ENCODE measurements at places on chromosomes 1 and 21. TPM values are rescaled to one million over a fixed set of nuclear protein-coding genes. Genes with fewer than 3 reads are reported as not detected.

GRCh38 chr1:230300322-230301301 lies 125.5 kb downstream of the PGBD5 start:
- H3K27me3 ChIP-seq: no peaks in the 10 kb centered on the region
- H3K4me1 ChIP-seq: no peaks in the 10 kb centered on the region
- no peak overlapping the region for H3K4me3 ChIP-seq
- no peak overlapping the region for H3K27ac ChIP-seq
- H3K36me3 ChIP-seq: no peaks in the 10 kb centered on the region
- DNase-seq: no peak

DNA sequence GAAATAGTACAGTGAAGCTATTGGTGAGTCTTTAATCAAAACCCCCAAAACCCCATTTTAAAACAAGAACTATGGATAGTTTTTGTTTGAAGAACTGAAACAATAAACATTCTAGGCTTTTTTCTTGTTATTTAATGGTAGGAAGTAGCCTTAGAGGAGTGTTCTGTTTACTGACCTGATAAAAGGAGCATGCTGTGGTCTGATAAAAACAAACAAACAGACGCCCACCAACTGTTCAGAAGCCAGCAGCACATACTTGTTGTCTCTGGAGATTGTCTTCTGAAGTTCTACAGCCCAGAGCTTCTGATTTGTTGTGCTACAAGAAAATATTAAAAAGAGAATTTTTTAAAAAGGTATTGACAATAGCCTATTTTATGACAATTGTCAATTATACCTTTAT lies 54.1 kb upstream of the CFAP298 start:
- H3K4me1 ChIP-seq: no peaks in the 10 kb centered on the region
- no peak for DNase-seq
- H3K4me3 ChIP-seq: no peak overlapping the region

DNA sequence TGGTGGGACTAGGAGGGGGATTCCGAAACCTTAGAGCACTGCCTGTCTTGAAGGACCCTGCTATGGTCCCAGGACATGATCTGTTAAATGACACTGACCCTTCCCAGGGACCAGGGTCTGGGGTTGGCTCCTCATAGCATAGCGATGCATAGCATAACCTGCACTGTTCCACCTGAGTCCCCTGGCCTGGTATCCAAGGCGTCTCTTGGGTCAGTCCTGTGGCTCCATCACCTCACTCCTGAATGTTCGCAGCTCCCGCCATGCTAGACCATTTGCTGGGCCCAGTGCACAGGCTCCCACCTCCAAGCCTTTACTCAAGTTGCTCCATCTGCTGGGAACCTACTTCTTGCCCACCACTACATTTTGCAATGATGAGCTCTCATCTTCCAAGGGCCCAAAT lies 39.0 kb upstream of the MAGOH start:
- no peak for DNase-seq
- H3K36me3 ChIP-seq: no peaks in the 10 kb centered on the region
- no peaks in the 10 kb centered on the region for H3K4me1 ChIP-seq
- H3K27ac ChIP-seq: no peak overlapping the region
- no peak overlapping the region for H3K4me3 ChIP-seq

GRCh38 chr1:241606544-241606943 lies 33.6 kb downstream of the CHML start:
- H3K4me3 ChIP-seq: no peak overlapping the region
- no peaks in the 10 kb centered on the region for H3K4me1 ChIP-seq
- H3K27me3 ChIP-seq: no peaks in the 10 kb centered on the region

MCL1 gene
- 535 TPM for total RNA-seq

TMEM54 gene
- 94.8 TPM for total RNA-seq

RBM11 gene
- 5.6 TPM for total RNA-seq

All from breast epithelium (tissue), 4 donors.